ENCODE measurements at places on chromosomes 7 and 10.

- no peak for DNase-seq
These were observed 77.9 kb downstream of the PARP12 start for GRCh38 chr7:139984642-139985539.

DNA sequence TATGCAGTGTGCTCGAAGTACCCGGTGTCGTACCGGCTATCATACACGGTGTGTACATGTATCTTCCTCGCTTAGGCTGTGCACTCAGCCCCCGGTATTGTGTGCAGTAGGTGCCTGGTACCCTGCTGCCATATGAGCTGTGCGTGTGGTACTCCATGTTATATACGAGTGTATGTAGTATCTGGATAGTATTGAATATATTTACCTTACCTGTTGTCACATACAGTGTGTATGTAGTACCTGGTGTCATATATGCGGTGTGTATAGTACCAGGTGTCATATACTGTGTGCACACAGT lies 1.2 kb downstream of the ZMYND11 start:
- DNase-seq: no peak

DNA sequence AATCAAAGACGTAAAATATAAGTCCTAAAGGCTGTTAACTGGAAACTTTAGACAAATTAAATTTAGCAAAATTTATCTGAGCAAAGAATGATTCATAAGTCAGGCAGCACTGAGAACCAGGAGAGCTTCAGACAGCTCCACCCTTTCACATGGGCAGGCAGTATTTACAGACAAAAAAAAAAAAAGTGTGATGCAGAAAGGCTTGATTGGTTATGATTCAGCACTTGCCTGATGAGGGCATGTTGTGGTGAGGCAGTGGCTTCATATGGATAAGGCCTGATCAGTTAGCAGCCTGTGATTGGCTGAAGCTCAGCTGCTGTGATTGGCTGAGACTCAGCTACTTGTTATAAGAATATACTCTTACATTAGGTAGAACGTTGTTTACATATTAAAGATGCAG lies 495.4 kb upstream of the POM121L12 start:
- no peak for DNase-seq

- no peak for DNase-seq
These were observed 61.1 kb downstream of the KCNMA1 start for GRCh38 chr10:77576444-77577032.

DNA sequence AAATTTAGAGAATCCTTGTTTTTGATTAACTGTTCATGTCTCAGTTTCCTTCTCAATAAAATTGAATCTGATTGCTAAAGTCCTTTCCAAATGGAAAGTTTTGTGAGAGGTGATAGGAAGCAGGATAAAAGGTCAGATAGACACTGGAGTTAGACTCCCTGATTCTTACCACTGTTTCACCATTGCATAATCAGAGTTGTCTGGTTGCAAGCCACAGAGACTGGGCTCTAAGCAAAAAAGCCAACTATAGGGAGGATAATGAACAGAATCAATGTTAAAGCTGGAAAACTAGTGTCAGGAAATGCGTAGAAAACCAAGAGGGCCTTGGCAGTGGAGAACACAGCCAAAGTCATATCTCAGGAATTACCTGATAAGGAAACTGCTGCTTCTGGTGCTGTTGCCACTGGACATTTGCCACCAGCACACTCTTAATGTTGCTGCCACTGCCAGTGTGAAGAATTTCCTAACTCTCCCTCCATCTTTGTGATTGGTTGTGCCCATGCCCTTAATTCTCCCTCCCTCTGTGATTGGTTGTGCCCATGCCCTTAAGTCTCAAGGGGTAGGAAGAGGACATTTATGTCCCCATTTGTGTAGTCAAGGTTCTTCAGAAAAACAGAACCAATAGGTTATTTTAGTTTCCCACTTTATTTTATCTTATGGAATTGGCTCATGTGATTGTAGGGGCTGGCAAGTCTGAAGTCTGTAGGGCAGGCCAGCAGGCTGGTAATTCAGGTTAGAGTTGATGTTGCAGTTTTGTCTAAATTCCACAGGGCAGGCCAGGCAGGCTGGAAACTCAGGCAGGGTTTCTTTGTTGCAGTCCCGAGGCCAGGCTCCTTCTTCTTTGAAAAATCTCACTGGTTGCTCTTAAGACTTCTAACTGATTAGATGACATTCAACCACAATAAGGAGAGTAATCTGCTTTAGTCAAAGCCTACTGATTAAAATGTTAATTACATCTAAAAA lies 639.0 kb downstream of the REEP3 start:
- DNase-seq: no peak

DNA sequence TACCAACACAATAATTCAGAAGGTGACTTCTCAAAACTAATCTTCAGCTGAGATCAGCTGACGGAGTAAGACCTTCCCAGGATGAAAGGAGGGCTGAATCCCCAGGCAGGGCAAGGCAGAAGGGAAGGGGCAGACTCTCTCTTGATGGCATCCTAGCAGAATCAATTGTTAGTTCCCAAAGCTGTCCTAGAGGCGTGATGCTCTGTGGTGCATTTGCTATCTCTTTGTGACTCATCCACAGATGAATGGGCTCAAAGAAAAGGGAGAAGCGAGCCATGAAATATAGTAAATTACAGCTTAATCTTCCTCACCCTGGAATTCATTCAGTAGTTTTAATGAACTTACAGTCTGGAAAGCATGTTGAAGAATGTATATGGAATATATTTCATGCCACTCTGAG lies 37.2 kb downstream of the PDE1C start:
- DNase-seq: no peak

GRCh38 chr7:98771519-98771918 lies 98.3 kb downstream of the TMEM130 start:
- no peak for DNase-seq

DNA sequence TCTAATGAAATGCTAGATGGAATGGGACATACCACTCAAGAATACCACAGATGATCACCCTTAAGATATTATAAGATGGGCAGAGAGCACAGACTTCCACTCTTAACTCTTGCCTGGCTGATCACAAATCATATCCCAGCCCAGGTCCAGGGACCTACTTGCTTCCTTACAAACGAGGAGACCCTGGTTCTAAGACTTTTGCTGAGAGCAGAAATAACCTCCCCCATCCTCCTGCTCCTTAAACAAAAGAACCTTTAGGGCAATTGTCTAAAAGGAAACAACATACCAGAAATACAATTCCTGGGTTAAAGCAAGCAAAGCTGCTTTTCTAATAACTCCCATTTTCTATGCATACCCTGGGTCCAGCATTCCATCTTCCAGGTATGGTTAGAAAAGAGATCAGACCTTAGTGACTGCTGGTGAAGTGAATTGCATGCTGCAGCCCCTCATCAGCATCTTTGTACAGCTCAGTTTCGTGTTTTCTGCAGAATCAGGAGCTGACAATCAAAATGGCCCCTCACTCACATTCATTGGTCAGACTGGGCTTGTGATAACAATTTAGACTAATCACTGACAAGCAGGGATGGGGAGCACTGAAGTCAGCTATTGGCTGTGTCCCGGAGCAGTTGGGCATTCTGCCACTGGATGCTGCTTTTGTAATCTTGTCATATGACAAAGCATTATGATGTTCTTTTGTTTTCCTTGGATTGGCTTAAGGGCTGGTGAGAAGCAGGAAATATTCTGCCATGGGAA lies 14.6 kb downstream of the IFIT3 start:
- DNase-seq: no peak

DNA sequence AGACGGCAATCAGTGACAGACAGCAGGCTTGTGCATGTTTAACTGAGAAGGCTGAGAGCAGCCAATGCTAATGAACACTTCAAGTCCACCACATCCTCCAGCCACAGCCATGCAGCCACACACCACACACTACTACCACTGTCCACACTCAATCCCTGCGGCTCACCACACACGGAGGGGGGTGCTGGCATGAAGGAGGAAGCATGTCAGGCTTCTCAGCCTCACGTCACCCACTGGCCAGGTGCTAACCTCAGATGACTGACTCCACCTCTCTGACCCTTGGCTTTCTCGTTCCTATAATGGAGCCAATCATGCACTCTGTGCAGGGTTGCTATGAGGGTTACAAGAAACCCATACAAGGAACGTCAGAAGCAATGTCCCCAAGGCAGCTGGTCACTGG lies 165.4 kb upstream of the RNF32 start:
- no peak for DNase-seq

- no peak for DNase-seq
These were observed 41.4 kb downstream of the AFAP1L2 start for GRCh38 chr10:114362826-114363355.

GRCh38 chr10:91864744-91865143 lies 44.5 kb downstream of the FGFBP3 start:
- DNase-seq: no peak

GRCh38 chr7:130324306-130324943 lies 20.2 kb upstream of the CPA5 start:
- DNase-seq: no peak

DNA sequence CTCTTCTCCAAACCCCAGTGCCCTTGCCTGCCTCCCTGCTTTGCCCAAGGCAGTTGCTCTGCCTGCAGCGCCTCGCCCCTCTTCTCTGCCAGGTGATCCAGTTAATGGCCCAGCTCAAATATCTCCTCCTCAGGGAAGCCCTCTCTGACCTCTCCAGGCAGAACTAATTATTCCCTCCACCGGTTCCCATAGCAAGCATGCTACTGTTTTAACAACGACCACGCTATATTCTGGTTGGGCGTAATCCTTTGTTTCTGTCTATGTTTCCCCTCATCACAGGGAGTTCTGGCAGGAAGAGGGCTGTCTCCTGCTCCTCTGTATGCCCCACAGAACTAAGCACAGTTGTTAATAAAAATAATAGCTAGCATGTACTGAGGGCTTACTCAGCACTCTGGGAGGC lies 36.8 kb upstream of the R3HCC1L start:
- no peak for DNase-seq

- peak; percentile 82 for DNase-seq
These were observed 43.2 kb downstream of the HTRA1 start for GRCh38 chr10:122504610-122504950.

DNA sequence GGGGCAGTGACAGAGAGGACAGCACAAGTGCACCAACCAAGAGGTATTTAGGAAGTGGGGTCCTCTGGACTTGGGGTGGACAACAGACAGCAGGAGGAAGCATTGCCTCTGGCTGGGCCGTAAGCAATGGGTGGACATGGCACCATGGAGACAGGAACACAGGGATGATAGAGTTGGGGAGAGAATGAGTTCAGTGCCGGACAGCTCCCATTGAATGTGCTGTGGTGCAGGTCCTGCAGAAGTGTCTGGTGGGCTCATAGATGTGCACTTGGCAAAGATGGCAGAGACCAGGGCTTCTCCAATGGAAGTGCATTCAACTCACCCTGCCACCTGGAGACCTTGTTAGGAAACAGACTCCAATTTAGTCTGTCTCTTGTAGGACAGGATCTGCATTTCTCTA lies 341.5 kb upstream of the ZMIZ1 start:
- no peak for DNase-seq

DNA sequence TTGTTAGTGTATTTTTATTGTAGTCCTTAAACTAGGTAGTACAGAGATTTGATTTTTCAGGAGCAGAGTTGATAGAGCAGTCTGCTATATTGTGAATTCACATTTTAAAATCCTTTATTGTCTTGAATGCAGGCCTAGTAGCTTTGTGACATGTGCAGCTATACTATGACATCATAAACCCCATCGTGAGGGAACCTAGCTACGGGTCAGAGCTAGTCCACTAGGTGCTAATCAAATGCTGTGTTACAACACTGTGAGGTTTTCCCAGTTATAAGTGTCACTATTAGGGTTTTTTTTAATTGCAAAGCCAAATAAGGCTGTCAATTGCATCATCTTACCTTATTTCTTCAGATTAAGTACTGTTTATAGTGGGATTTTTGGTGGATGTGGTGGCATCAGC lies 40.7 kb downstream of the CREM start:
- DNase-seq: no peak

- DNase-seq: no peak
These were observed 1.9 kb upstream of the ARL4A start for GRCh38 chr7:12685550-12685949.

- DNase-seq: no peak
These were observed 192.1 kb downstream of the CELF2 start for GRCh38 chr10:11209830-11210181.

- DNase-seq: peak; percentile 66
These were observed 46.2 kb downstream of the AOC1 start for GRCh38 chr7:150898475-150899011.

GRCh38 chr7:41847606-41848005 lies 144.7 kb upstream of the INHBA start:
- no peak for DNase-seq

- no peak for DNase-seq
These were observed 79.0 kb upstream of the CHST15 start for GRCh38 chr10:124172181-124172916.

GRCh38 chr10:12872577-12872976 lies 128.9 kb downstream of the CCDC3 start:
- DNase-seq: no peak

DNA sequence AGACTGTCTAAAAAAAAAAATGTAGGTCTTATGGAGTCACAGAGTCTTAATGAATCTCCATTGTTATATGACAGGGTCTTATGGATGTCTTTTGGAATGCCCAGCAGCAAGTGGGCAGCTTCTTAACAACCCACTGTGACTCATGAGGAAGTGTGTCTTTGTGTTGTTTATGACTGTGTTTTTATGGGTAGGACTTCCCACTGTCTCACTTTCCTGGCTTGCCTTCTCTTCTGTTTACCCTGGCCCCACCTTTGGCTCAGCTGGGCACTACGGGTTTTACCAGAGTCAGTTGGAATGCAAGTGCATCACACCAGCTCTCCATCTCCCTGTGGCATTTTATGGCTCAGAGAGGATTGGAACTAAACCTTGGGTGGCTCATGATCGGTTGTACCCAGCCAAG lies 580.5 kb downstream of the AUTS2 start:
- no peak for DNase-seq

DNA sequence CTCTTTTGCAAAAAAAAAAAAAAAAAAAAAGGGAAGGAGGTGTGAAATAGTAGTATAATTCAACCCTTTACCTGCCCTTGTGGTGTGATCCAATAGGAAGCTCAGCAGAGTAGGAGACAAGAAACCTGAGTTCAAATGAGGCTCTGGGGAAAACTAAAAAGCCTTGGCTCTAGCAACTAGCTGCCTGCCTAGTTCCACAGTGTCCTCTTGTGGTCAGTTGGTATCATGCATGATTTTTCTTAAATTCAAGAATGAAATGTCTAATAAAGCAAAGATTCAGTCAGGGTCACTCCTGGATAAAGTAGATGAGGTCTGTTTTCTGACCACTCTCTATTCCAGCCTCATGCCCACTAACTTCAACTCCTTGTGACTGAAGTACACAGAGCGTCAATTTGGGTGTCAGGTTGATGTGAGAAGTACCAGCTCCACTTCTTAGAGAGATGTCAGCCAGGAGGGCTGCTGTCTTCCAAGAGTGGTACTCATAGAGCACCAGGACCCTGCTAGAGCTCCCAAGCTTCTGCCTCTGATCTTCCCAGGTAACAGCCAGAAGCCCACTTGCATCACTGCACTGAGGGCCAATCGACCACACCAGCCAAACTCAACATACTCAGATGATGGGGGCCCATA lies 10.5 kb downstream of the LSM5 start:
- peak; percentile 49 for DNase-seq

DNA sequence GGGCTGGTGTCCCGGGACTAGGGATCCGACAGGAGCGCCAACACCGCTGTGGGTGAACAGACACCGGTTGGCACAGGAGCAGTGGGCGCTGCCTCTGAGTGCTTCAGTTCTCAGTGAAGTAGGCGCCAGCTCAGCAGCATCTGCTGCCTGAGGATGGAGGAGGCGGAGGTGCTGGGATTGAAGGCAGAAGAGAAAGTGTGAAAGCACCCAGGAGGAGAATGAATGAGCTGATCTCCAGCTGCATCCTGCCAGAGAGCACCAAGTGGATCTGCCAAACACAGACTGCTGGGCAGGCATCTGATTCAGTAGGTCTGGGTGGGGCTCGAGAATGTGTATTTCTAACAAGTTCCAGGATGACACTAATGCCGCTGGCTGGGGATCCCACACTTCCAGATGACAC lies 74.5 kb downstream of the LANCL2 start:
- DNase-seq: peak; percentile 71

Measured in NCI-H1092 (cell line).